ENCODE measurements at places on chromosomes 6 and 20.

GRCh38 chr6:157410045-157410444 is 29.1 kb downstream of the ZDHHC14 start:
- no peak overlapping the region for H3K4me3 ChIP-seq
- H3K4me1 ChIP-seq, result peaks cover 2% of the 10 kb centered on the region
- no peak for DNase-seq
- no peaks in the 10 kb centered on the region for H3K36me3 ChIP-seq

GRCh38 chr6:89745716-89746115 is 73.9 kb downstream of the MDN1 start:
- H3K36me3 ChIP-seq, result peaks cover 65% of the 10 kb centered on the region
- no peak for DNase-seq
- H3K4me1 ChIP-seq, result no peaks in the 10 kb centered on the region
- H3K27me3 ChIP-seq, result no peaks in the 10 kb centered on the region
- H3K27ac ChIP-seq, result no peak overlapping the region

- peak overlapping the region; percentile 78 for H3K4me3 ChIP-seq
- no peak for DNase-seq
- peak overlapping the region; percentile 98 for H3K27ac ChIP-seq
- H3K36me3 ChIP-seq, result peaks cover 80% of the 10 kb centered on the region
These were observed 43.1 kb downstream of the GNAS start for GRCh38 chr20:58895448-58896180.

- DNase-seq, result no peak
- H3K27ac ChIP-seq, result no peak overlapping the region
- peaks cover 7% of the 10 kb centered on the region for H3K4me1 ChIP-seq
- H3K27me3 ChIP-seq, result peaks cover 11% of the 10 kb centered on the region
- H3K4me3 ChIP-seq, result no peak overlapping the region
- peaks cover 7% of the 10 kb centered on the region for H3K36me3 ChIP-seq
These were observed 86.2 kb upstream of the ARID1B start for GRCh38 chr6:156691018-156691417.

GRCh38 chr6:162543221-162543620 is 184.3 kb downstream of the PRKN start:
- no peak overlapping the region for H3K4me3 ChIP-seq
- H3K4me1 ChIP-seq, result no peaks in the 10 kb centered on the region
- no peaks in the 10 kb centered on the region for H3K27me3 ChIP-seq
- DNase-seq, result no peak

DNA sequence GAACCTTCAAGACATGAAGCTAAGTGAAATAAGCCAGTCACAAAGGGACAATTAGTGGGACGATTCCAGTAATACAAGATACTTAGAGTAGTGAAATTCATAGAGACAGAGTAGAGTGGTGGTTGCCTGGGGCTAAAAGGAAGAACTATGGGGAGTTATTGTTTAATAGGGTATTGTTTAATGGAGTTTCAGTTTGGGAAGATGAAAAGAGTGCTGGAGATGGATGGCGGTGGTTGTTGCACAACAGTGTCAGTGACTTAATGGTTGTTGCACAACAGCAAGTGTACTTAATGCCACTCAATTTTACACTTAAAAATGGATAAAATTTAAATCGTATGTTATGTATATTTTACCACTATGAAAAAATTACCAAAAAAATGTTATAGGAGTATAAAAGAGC is 209.7 kb upstream of the TENT5A start:
- no peak overlapping the region for H3K4me3 ChIP-seq
- H3K36me3 ChIP-seq, result no peaks in the 10 kb centered on the region
- H3K27me3 ChIP-seq, result no peaks in the 10 kb centered on the region
- no peak for DNase-seq
- no peaks in the 10 kb centered on the region for H3K4me1 ChIP-seq

All from effector memory CD8-positive, alpha-beta T cell (primary cell).